Stimulated activated CD8-positive, alpha-beta memory T cell treated with anti-CD3 and anti-CD28 coated beads, Interleukin-2, amount 100 ng/mL, for 1 hour (primary cell): ENCODE measurements at places on chromosomes 3 and 15.

DNA sequence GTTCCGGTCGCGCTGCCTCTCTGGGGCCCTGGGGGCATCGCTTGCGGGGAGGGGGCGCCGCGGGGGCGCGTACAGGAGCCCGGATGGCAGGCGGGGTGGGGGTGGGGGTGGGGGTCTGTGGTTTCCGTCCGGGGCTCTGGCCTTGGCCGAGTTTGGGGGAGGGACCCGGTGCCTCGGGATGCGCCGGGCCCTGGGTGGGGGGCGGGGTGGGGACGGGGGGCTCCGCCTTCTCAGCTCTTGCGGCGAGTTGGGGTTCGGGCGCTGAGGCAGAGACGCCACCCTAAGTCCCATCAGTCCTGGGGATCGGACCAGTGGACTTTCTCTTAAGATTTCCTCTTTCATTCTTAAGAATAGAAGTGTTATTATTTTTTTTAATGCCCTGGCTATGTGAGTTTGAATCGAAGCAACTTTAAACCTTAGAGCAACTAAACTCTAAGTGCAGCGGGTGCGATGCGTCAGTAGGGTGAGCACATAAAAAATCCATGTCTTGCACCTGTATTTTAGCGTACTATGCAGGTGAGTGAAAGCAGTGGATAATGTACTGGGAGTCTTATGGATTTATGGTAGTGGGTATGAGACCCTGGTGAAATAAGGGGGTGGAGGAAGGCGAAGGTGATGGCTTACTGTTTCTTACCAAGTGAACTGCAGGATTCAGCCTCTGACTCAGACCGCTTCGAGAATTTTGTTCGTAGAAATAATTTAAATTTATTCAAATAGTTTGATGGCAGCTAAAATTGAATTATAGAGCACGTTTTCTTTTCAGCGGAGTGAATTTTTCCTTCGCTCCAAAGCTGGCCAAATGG is 762 bp downstream of the CTNNB1 start:
- DNase-seq, result peak; percentile 24

- no peak for DNase-seq
Measured at GRCh38 chr3:71580636-71581456, 2.7 kb downstream of the FOXP1 start.

GRCh38 chr3:100891033-100891432 is 102.2 kb downstream of the ABI3BP start:
- no peak for DNase-seq

GRCh38 chr3:100268156-100268555 is 7.4 kb downstream of the TBC1D23 start:
- DNase-seq, result no peak

- DNase-seq, result no peak
Measured at GRCh38 chr3:25775936-25776335, 7.3 kb downstream of the NGLY1 start.

- DNase-seq, result no peak
Measured at GRCh38 chr3:71499227-71499876, 84.2 kb downstream of the FOXP1 start.

DNA sequence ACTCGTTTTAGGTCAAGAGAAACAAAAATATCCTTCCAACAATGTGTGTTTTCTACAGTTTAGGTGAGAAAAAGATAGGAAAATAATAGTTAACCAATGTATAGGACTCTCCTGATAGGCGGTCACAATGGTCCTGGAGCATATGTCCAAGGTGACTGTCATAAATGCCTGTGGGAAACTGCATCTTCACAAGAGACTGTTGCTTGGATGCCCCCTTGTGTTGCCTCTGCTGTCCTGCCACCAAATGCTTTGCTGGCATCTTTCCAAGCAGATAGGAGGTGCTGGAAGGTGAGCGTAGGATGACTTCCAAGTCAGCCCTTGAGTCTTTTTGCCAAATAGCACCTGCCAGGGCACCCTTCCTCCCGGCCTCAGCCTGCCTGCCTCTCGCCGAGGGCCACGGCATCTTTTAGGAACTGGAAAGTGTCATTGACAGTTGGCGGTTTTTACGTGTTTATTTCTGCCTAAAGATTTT is 24.1 kb upstream of the SACM1L start:
- DNase-seq, result no peak

- DNase-seq, result no peak
Measured at GRCh38 chr3:12229896-12230295, 59.0 kb upstream of the PPARG start.

- DNase-seq, result no peak
Measured at GRCh38 chr3:176632925-176633324, 564.4 kb downstream of the TBL1XR1 start.

- DNase-seq, result no peak
Measured at GRCh38 chr3:31713816-31714215, 181.1 kb downstream of the STT3B start.

GRCh38 chr3:116614795-116615362 is 94.7 kb upstream of the TUSC7 start:
- DNase-seq, result no peak

DNA sequence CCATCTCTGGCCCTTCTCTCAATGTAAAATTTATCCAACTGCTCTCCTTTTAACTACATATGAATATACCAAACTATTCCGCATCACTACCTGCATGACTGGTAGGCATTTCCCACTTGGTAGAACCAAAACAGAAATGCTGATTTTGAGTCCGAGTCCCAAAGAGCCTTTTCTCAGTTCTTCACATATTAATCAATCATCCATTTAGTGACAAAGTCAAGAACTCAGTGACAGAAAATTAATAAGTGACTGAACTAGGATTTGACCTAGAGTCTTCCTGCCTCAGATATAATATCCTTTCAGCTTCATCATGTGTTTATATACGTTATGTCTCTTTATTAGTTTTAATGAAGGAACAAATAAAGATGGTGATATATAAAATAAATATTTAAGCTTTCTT is 700.6 kb upstream of the GOLIM4 start:
- DNase-seq, result no peak

GRCh38 chr15:78232951-78233350 is 1.4 kb downstream of the ACSBG1 start:
- DNase-seq, result no peak

GRCh38 chr15:69474291-69474690 is 21.7 kb downstream of the RPLP1 start:
- DNase-seq, result no peak

DNA sequence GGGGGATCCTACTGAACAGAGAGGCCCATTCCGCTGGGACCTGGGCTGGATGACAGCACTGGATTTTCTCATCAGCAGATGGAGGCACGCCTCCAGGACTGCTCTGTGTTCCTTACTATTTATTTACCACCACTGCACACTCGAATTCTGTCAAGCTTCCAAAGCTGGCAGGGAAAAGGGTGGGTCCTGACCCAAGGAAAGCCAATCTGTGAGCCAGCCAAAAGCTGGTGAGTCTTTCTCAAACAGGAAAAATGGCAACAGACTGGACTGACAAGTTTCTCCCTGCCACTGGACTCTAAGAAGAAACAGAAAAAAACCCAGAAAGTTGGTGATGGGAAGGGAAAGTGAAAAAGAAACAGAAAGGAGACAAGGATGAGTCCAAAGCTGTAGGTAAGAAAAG is 37.8 kb downstream of the CD47 start:
- no peak for DNase-seq

- DNase-seq, result no peak
Measured at GRCh38 chr3:51942603-51943450, 664 bp downstream of the PARP3 start.

DNA sequence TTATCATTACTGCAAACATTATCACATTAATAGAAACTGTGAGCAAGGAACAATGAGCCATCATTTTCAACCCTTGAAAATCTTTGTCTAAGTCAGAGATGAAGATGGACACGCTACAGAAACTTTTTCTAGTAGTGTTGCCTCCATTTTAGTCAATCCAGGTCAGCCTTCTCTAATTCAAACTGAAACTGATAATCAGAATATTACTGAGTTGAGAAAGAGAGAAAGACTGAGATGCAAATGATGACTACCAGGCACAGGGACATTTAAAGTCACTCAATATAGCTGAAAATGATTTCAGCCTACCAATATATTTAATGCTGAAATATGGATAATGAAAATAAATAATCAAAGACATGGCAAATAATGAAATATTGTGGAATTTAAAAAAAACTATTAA is 261.4 kb downstream of the GBE1 start:
- DNase-seq, result no peak

DNA sequence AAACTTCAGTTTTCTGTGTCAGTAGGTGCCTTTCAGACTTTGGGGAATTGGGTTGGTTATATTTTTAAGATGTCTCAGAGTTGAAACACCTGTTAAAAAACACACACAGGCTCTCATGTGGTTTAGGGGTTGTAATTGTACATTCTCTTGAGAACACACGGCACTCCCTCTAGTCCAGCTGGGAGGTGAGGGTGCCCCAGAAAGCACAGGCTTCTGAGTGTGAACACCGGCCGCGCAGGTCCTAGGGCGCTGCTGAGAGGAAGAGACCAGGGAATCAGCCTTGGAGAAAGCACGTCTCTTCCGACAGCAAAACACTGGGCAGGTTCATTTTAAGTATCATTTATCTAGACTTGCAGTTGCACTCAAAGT is 68.0 kb upstream of the RPL35A start:
- no peak for DNase-seq

- DNase-seq, result no peak
Measured at GRCh38 chr15:79373728-79374127, 58.4 kb upstream of the MINAR1 start.

- no peak for DNase-seq
Measured at GRCh38 chr15:45439521-45440260, 61.3 kb upstream of the GATM start.

- no peak for DNase-seq
Measured at GRCh38 chr15:83955806-83956265, 279.7 kb upstream of the GOLGA6L4 start.

DNA sequence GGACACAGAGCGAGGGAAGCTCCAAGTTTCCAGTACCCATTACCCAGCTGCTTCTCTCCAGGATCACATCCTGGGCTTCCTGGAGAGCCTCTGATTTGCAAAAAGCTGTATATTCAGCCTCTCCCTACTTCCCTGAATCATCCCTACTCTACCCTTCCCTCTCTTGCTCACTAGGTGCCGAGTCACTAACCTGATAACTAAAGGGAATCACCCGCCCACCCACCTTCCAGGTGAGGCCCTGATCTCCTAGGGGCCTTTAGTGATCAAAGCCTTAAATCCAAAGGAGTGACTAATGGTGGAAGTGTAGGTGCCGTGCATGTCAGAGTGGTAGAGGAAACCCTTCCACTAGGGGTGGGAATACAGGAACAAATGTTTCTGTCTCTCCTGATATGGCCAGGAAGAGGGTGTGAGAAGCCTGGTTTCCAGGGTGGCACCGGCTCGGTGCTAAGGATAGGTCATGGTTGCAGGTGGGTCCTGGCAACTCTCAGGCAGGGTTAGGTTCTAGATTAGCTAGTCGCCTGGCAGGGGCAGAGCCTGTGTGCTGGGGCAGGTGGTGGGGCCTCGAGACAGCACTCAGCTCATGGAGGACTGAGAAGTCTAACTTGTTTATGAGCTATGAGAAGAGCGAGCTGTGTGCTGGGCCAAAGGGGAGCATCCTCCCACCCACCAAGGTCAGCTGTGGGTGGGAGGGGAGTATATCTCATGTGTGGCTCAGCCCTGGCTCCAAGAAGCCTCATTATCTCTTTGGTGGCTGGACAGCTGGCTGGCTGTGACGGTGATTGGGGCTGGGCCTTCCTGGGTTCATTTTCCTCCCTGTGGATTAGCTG is 10.1 kb downstream of the SEMA7A start:
- no peak for DNase-seq

DNA sequence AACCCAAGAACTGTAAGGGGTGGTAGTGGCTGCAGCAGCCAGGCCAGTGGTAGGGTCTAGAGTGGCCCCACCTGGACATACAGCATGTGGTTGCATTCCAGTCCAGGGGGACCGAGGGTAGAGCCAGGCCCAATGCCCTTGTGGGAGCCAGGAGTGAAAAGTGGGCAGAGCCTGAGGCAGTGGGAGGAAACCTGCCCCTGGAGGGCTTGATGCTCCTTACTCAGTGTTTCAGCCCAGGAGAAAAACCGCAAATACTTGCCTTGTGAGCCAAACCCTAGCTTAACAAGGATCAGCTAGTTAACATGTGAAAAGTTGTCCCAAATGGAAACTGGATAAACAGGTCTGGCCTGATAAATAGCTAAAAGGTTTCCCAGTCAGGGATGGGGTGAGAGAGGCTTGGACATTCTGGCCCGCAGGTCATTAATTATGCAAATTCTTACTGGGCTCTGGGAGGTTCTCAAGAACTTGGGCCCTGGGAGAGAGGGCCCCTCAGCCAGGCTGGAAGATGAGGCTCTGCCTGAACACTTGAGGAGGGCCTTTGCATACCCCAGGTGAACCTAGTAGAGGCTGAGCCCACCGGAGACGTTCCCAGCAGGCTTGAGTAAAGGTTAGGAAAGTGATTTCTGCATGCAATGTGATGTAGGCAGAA is 222.1 kb downstream of the THSD4 start:
- DNase-seq, result no peak

- no peak for DNase-seq
Measured at GRCh38 chr3:86629511-86629910, 361.4 kb downstream of the VGLL3 start.

GRCh38 chr3:77038468-77038929 is 1.4 kb upstream of the ROBO2 start:
- DNase-seq, result no peak

DNA sequence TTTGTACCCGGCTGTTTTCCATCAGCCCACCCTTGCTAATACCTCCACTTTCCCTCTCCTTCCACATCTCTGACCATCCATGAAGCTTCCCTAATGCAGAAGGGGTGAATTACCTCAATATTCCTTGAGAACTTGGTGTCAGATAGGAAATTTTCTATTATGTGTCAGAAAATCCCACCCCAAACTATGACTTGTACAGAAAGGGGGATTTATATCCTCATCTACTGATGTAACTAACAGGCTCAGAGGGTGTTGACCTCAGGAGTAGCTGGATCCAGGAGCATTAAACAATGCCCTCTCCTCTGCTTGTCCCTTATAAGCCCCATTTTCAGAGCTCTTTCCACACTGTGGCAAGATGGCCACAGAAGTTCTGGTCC is 242.8 kb upstream of the TLE3 start:
- no peak for DNase-seq

- DNase-seq, result no peak
Measured at GRCh38 chr3:195004512-195005250, 266.3 kb downstream of the XXYLT1 start.

DNA sequence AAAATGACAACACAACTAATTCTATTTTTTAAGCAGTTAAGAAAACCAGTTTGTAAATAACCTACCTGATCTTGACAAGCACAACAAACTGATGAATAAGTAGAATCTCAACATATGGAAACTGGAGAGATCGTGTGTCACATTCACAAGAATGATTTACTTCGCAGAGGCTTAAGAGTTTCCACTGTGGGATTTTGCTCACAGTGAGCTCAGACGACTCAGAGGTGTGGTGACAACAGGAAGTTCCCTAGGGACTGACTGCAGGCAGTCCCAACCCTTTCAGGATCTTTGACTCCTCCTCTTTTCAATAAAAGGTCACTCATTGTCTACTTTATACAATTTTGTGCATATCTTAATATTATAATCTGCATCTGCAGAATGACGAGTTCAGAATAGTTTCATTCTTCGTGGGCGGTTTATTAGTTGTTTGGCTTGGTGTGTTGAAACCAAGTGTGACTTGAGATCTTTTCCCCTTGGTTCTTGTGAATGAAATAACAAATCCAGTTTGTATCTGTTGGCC is at the start of gene LIPH:
Gene LIPH, minus strand, starts transcription at position 231 of the 520 bp plus-strand sequence. Its CDS starts 117 bp downstream, at position 114.
- no peak for DNase-seq
